ENCODE measurements at places on chromosomes 4 and X.
A peak's percentile ranks its signal among the peaks of the same experiment; 100 is the strongest.

- DNase-seq, result no peak
- H3K27me3 ChIP-seq, result no peaks in the 10 kb centered on the region
- no peaks in the 10 kb centered on the region for H3K36me3 ChIP-seq
- H3K4me3 ChIP-seq, result no peak overlapping the region
- no peak overlapping the region for H3K27ac ChIP-seq
Observed at GRCh38 chr4:111360906-111361305, 738.0 kb upstream of the PITX2 start.

- H3K27me3 ChIP-seq, result peaks cover 65% of the 10 kb centered on the region
- no peak overlapping the region for H3K27ac ChIP-seq
- H3K4me3 ChIP-seq, result peak overlapping the region; percentile 45
- peaks cover 10% of the 10 kb centered on the region for H3K4me1 ChIP-seq
- no peaks in the 10 kb centered on the region for H3K36me3 ChIP-seq
Observed at GRCh38 chr4:48489683-48490011, 405 bp upstream of the ZAR1 start.

GRCh38 chrX:10166248-10166716 lies 9.5 kb downstream of the CLCN4 start:
- no peak for DNase-seq
- no peaks in the 10 kb centered on the region for H3K27me3 ChIP-seq
- H3K4me3 ChIP-seq, result no peak overlapping the region
- H3K27ac ChIP-seq, result no peak overlapping the region
- no peaks in the 10 kb centered on the region for H3K36me3 ChIP-seq
- H3K4me1 ChIP-seq, result no peaks in the 10 kb centered on the region

DNA sequence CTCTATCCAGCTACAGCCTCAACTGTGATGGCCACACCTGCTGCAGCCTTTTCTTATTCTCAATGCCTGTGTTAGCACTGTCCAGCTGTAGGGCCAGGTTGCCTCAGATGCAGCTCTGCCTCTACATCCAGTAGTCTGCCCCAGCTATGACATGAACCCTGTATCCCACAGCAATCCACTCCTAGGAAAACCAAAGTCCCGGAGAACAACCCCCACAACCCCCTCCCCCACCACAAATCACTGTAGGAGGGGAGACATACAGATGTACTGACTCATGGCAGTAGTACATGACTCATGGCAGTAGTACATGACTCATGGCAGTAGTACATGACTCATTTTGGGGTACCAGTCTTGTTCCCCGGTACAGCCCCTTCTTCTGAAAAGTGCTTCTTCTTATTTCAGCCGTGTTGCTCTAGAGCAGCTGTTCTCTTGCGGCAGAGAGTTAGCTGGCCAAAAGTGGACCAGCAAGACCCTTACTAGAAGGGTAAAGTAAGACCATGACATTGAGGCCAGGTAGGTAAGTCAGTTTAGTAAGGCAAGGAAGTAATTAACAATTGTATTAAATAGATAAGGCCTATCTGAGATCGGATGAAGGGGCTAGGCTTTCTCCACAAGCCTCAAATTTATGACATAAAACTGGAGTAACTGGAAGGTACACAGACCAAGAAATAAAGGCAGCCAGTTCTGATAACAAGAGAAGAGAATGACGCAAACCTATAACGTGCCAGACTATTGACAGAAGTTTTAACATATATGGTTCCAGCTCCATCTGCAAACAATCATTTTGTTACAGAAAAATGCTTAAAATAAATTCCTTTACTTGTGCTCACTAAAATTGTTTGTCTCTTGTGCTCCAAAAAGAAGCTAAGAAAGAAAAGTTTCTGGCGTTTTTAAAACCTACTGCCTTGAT lies 221.4 kb downstream of the TACR3 start:
- H3K4me1 ChIP-seq, result no peaks in the 10 kb centered on the region
- no peak overlapping the region for H3K27ac ChIP-seq
- H3K27me3 ChIP-seq, result no peaks in the 10 kb centered on the region
- DNase-seq, result no peak
- no peak overlapping the region for H3K4me3 ChIP-seq
- H3K36me3 ChIP-seq, result no peaks in the 10 kb centered on the region

- no peaks in the 10 kb centered on the region for H3K36me3 ChIP-seq
- no peaks in the 10 kb centered on the region for H3K27me3 ChIP-seq
- no peak overlapping the region for H3K27ac ChIP-seq
- no peak overlapping the region for H3K4me3 ChIP-seq
- H3K4me1 ChIP-seq, result no peaks in the 10 kb centered on the region
Observed at GRCh38 chr4:161841759-161842158, 322.0 kb downstream of the FSTL5 start.

DNA sequence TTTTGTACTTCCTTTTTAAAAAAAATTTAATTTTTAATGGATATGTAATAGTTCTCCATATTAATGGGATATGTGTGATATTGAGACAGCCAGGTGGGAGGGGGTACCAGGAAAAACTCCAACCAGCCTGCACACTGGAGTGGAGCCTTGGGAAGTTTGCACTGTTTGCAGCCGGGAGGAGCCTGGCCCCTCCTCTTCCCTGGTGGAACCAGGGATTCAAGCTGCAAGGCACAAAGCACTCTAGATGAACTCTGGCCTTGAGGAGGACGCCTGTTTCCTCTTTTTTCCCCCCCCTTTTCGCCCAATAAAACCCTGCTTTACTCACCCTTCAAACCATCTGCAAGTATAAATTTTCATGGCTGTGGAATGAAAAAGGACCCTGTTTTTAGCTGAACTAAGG lies 48.2 kb upstream of the GC start:
- no peak overlapping the region for H3K27ac ChIP-seq
- no peaks in the 10 kb centered on the region for H3K36me3 ChIP-seq
- no peak overlapping the region for H3K4me3 ChIP-seq
- no peaks in the 10 kb centered on the region for H3K4me1 ChIP-seq
- no peaks in the 10 kb centered on the region for H3K27me3 ChIP-seq
- no peak for DNase-seq

DNA sequence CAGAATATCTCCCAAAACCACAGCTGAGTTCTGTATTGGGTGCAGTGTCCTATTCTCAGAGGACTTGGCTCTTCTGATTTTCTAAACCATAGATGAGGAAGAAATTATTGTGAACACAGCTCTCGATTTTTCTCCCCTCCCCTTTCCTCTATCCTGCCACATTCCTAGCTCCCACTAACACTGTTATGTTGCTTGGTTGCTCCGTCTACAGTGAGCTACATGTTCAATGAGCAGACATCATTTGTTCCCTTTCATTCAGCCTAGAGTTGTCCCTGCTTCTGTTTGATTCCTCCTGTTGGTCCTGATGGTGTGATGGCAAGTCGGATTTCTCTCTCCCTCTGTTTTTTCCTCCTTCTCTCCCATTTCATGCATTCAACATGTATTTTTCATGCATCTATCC lies 65.9 kb downstream of the DIPK2B start:
- H3K27ac ChIP-seq, result no peak overlapping the region
- no peaks in the 10 kb centered on the region for H3K4me1 ChIP-seq
- no peak for DNase-seq
- no peaks in the 10 kb centered on the region for H3K27me3 ChIP-seq
- no peak overlapping the region for H3K4me3 ChIP-seq

DNA sequence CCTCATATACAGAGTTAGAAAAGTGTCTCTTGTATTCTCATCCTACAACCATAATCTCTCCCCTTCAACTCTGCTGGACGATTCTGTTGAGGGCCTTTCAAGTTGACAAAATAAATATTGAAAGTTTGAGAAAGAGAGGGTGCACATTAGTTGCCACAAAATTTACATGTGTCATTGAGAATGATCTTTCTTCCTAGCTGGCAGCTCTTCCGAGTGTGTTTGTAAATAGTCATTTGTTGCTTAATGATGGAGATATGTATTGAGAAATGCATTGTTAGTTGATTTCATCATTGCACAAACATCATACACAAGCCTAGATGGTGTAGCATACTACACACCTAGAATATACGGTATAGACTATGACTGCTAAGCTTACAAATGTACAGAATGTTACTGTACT lies 632.8 kb upstream of the AMOT start:
- H3K27me3 ChIP-seq, result no peaks in the 10 kb centered on the region
- no peaks in the 10 kb centered on the region for H3K4me1 ChIP-seq
- DNase-seq, result no peak
- no peak overlapping the region for H3K27ac ChIP-seq

DNA sequence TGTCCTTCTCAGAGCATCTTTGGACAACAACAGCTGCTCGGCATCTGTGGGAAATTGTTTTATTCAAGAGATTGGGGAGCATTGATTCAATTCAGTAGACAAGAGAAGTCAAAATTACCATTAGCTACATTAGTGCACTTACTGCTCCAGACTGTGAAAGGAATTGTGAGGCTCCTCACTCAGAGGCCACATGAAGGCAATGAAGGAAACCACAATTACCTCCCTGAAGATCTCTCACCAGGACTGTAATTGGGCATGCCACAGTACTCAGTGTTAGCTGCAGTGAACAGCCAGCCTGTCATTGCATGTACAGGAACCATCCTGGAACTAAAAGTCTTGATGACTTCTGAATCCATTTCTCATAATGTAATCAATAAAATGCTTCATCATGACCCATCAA lies 144.8 kb downstream of the PPA2 start:
- no peaks in the 10 kb centered on the region for H3K27me3 ChIP-seq
- H3K27ac ChIP-seq, result no peak overlapping the region
- no peaks in the 10 kb centered on the region for H3K4me1 ChIP-seq
- DNase-seq, result no peak
- no peaks in the 10 kb centered on the region for H3K36me3 ChIP-seq

DNA sequence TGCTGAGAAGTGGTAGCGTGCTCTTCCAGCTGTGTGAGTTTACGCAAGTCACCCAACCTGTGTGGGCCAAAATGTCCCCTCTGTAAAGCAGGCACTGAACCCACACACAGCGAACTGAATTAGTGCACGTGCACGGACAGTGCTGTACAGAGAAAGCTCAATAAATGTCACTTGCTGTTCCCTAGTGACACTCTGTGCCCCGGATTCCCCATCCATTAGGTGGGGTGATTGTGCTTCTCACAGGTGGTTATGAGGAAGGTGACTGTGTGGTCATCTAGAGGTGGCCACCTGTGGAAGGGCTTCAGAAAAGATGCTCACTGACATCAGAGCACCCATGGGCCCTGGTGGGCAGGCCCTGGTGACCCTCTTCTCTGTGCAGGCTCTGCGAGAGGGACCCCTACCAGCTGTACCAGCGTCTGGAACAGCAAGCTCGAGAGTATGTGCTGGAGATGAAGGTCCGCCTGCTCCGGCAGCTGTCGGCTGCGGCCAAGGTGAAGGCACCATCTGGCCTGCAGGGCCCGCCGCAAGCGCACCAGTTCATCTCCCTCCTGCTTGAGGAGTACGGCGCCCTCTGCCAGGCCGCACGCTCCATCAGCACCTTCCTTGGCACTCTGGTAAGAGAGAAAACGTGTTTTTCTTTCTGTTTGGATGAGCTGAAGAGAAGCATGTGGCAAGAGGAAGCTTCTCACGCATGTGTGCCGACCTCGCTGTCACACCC lies 94.3 kb downstream of the FAM193A start:
- H3K27me3 ChIP-seq, result no peaks in the 10 kb centered on the region
- DNase-seq, result peak; percentile 62
- H3K4me1 ChIP-seq, result no peaks in the 10 kb centered on the region
- peaks cover 86% of the 10 kb centered on the region for H3K36me3 ChIP-seq
- H3K27ac ChIP-seq, result no peak overlapping the region

DNA sequence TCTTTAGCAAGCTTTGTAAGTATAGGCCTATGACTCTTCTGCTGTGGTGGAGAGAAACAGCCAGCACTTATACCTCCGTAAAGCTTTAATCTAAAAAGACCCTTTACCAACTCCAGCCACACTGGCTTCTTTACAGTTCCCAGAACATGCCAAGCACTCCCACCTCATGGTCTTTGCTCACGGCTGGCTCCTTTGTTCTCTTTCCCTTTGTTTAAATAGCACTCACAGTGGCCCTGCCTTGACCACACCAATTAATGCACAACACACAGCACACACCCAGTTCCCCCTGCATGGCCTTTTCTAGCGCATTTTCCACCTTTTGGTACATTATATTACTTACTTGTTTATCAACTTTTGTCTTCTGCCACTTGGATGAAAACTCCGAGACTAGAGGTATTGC lies 18.9 kb downstream of the PPID start:
- H3K4me1 ChIP-seq, result no peaks in the 10 kb centered on the region
- DNase-seq, result no peak
- H3K36me3 ChIP-seq, result peaks cover 55% of the 10 kb centered on the region
- H3K27ac ChIP-seq, result no peak overlapping the region
- no peaks in the 10 kb centered on the region for H3K27me3 ChIP-seq
- H3K4me3 ChIP-seq, result no peak overlapping the region

- H3K4me1 ChIP-seq, result no peaks in the 10 kb centered on the region
- no peaks in the 10 kb centered on the region for H3K36me3 ChIP-seq
- H3K4me3 ChIP-seq, result no peak overlapping the region
- H3K27ac ChIP-seq, result no peak overlapping the region
Observed at GRCh38 chr4:93475730-93476129, 352.8 kb upstream of the ATOH1 start.

GRCh38 chr4:88734403-88734949 lies 36.8 kb upstream of the NAP1L5 start:
- peaks cover 39% of the 10 kb centered on the region for H3K4me1 ChIP-seq
- peaks cover 44% of the 10 kb centered on the region for H3K36me3 ChIP-seq
- H3K4me3 ChIP-seq, result no peak overlapping the region
- no peak overlapping the region for H3K27ac ChIP-seq
- H3K27me3 ChIP-seq, result no peaks in the 10 kb centered on the region

DNA sequence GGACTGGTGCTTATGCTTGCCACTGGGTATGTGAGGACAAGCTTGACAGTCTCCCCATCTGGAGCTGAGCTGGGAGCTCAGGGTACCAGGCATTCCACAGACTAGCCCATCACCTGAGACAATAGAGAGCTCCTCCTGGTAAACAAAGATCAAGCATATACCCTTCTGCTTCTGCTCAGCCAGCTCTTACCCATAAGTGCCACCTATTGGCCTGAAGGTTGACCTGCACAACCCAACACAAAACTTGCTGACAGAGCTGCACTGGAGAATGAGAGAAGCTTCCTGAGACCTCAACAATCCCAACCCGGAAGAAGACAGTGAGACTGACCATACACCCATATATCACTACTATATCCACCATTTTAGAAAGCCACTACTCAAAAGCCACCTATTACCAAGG lies 1049.2 kb upstream of the INTU start:
- no peak overlapping the region for H3K27ac ChIP-seq
- no peak overlapping the region for H3K4me3 ChIP-seq
- H3K27me3 ChIP-seq, result no peaks in the 10 kb centered on the region
- H3K36me3 ChIP-seq, result no peaks in the 10 kb centered on the region
- no peaks in the 10 kb centered on the region for H3K4me1 ChIP-seq

GRCh38 chr4:142369141-142369540 lies 477.0 kb downstream of the INPP4B start:
- DNase-seq, result no peak
- no peak overlapping the region for H3K27ac ChIP-seq
- no peaks in the 10 kb centered on the region for H3K27me3 ChIP-seq

- no peaks in the 10 kb centered on the region for H3K36me3 ChIP-seq
- no peaks in the 10 kb centered on the region for H3K27me3 ChIP-seq
- no peak overlapping the region for H3K4me3 ChIP-seq
- H3K4me1 ChIP-seq, result no peaks in the 10 kb centered on the region
Observed at GRCh38 chr4:16104520-16104919, 20.7 kb upstream of the PROM1 start.

GRCh38 chr4:140281828-140282552 lies 91.5 kb upstream of the SCOC start:
- H3K27ac ChIP-seq, result no peak overlapping the region
- no peaks in the 10 kb centered on the region for H3K36me3 ChIP-seq
- no peaks in the 10 kb centered on the region for H3K4me1 ChIP-seq
- no peaks in the 10 kb centered on the region for H3K27me3 ChIP-seq
- DNase-seq, result no peak

- H3K27me3 ChIP-seq, result no peaks in the 10 kb centered on the region
- H3K27ac ChIP-seq, result no peak overlapping the region
- DNase-seq, result no peak
- no peaks in the 10 kb centered on the region for H3K4me1 ChIP-seq
- no peaks in the 10 kb centered on the region for H3K36me3 ChIP-seq
Observed at GRCh38 chrX:105189093-105189492, 31.4 kb downstream of the TEX13A start.
